ENCODE measurements at places on chromosomes 5 and 9. TPM values are rescaled to one million over a fixed set of nuclear protein-coding genes. Genes with fewer than 3 reads are reported as not detected.

PCDHB12 gene
- polyA plus RNA-seq = 4.7 TPM

EMB gene
- polyA plus RNA-seq = 2.7 TPM

SPATA6L gene
- 0.53 TPM for polyA plus RNA-seq

PURA gene
- 11.0 TPM for polyA plus RNA-seq

HTR4 gene
- polyA plus RNA-seq = not detected

SLC25A2 gene
- polyA plus RNA-seq = not detected

RNF14 gene
- polyA plus RNA-seq = 41.8 TPM

SCGB3A2 gene
- not detected for polyA plus RNA-seq

- no peak for DNase-seq
These were observed 287.1 kb downstream of the SLIT3 start for GRCh38 chr5:169013846-169014245.

DNA sequence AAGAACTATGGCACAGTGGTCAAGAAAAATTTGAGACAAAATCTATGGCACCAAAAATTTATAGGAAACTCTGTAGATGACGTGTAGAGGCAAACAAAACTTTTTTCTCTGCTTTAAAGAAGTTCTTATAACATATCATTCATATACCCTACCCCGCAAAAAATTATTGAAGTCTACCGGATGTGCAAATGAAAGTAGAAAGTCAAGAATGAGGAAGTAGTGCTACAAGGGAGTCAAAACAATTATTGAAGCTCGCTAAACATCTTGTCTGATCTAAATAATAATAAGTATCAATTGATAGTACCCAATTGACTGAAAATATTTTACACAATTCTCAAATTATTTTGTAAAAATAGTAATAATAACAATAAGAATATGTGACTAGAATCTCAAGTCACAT is 398.5 kb downstream of the TAF11L14 start:
- no peak for DNase-seq

- DNase-seq = peak; percentile 19
These were observed 134.1 kb downstream of the NUDT12 start for GRCh38 chr5:103428411-103428871.

DNA sequence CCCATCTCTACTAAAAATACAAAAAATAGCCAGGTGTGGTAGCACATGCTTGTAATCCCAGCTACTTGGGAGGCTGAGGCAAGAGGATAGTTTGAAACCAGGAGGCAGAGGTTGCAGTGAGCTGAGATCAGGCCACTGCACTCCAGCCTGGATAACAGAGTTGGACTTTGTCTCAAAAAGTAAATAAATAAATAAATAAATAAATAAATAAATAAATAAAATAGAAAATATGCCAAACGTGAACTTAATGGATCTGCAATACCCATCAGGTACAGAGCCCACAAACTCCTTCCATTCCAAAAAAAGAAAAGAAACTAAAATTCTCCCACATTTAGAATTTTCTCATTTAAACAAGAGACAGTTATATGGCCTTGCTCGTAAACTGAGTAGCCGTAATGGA is 702.7 kb downstream of the CDH18 start:
- DNase-seq = no peak

DNA sequence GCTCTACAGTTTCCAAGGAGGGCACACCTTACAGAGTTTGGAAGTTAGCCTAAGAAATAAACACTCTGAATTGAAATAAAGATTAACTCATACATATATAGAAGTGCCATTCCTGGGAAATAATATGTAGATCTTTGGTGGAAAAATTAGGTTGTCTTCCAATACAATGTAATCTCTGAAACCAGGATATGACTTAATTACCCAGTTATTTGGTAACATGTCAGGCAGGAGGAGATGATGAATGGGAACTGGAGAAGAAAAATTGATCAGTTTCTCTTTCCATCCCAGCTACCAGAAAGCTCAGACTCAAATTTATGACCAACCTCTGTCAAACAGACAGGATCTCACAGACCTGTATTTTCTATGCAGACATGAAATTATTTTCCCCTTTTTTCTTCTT is 215.2 kb upstream of the SNX2 start:
- no peak for DNase-seq

DNA sequence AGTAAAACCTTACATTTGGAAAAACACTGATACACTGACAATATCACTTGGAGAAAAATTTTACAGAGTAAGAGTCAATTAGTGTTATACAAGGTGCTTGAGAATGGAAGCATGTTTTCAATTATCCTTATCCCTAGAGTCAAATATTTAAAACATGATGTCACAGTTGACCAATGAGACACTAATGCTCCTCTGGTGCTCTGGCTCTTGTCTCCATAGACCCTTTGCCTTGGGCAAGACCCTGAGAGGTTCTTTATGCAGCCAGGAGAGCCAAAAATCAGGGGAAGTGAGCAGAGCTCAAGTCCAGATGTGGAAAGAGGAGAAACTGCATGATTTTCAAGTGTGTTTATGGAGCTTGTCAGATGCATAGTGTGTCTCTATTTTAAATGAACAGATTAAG is 153.9 kb downstream of the MARCHF11 start:
- no peak for DNase-seq

DNA sequence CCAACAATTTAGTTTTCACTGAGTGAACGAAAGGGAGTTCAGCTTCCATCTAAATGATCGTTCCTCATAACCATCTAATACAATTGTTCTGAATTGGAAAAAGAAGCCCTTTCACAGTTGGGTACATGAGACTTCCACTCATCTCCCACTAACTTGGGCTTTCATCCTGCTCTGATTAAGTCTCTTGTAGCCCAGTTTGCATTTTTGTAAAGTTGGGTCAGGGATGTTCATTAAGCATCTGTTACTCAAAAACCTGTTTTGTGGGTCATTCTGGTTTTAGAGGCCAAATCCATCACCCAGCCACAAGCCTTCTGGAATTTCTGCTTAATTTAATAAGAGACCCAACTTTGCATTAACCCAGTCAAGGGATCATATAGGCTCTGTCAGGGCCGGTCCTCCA is 385.3 kb downstream of the BNC2 start:
- no peak for DNase-seq

DNA sequence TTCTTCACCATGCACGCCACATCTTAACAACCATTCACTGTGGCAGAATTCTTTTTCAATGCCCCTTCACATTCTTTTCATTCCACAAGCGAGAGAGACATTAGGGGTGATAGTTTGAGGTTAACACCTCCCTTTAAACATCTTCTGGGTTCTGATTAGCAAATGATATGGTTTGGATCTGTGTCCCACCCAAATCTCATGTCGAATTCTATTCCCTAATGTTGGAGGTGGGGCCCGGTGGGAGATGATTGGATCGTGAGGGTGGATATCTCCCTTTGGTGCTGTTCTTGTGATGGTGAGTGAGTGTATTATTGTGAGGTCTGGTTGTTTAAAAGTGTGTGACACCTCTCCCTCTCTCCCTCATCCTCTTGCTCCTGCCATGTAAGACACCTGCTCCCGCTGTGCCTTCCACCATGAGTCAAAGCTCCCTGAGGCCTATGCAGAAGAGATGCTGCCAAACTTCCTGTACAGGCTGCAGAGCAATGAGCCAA is 46.1 kb upstream of the RAI14 start:
- DNase-seq = no peak

- no peak for DNase-seq
These were observed 91.9 kb downstream of the MARCHF3 start for GRCh38 chr5:126938466-126938865.

DNA sequence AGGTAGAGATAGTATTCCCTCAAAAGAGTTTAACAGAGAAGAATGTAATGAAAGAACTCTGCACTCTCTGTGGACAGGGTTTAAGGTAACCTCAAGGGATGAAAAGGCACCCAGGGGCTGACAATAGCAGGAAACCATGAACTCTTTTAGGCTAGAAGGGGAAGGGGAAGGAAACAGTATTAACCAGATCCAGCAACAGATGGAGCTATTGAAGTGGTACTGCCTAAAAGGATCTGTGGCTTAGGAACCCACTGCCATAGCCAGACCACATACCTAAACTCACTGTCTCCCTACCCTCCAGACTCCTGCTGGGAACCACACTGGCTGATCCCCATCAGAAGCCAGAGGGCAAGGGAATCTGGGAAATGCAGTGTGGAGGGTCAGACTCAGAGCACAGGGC is 35.5 kb downstream of the PLGRKT start:
- no peak for DNase-seq

DNA sequence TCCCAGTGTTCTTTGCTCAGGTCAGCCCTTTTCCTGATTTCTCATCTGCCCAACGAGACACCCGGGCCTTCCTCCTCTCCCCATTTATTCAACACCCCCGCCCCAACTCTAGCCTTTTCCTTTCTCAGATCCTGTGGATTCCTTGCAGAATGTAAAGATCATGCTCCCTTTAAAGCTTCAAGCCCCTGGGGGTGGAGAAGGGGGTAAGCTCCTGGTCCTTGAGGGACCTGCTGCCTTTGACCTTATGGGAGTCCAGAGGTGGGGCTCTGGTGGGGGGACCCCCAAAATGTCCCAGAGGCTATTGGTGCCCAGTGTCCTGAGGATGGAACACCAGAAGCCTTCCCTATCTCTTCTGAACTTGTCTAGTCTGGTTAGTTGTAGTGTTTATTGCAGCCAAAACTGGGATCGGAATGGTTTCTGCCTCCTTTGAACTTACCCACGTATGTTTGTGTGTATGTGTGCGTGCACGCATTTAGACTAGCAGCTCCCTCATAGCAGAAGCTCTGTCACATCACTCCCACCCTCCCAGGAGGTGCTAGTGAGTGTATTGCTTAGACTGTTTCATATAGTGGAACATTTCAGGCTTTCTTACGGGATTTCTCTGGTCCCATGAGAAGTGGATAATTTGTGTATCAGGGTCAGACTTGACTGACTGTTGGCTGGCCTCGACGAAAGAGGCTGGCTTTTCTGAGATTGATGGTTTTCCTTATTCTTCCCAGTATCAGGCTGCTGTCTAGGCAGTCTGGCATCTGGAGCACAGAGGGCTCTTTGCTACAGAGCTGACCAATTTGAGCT is 1.1 kb downstream of the GALNT10 start:
- DNase-seq = no peak

DNA sequence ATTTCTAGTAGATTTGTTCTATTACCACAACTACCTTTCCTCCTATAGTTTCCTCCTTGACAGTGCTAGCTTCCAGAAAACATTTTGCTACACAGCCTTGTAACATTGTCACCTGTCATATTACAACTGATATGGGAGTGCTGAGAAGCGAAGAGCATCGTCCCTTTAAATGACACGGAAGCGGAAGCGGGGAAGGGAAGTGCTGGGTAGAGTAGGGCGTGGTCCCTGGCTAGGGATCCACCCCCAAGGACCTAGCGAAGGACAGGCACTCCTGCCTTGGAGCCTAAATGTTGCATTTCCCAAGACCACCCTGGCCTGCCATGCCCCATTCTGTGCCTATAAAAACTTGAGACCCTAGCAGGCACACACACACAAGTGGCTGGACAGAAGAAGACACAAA is 57.4 kb upstream of the RANBP6 start:
- no peak for DNase-seq

GRCh38 chr9:130995086-130996011 is 13.6 kb upstream of the LAMC3 start:
- DNase-seq = no peak

DNA sequence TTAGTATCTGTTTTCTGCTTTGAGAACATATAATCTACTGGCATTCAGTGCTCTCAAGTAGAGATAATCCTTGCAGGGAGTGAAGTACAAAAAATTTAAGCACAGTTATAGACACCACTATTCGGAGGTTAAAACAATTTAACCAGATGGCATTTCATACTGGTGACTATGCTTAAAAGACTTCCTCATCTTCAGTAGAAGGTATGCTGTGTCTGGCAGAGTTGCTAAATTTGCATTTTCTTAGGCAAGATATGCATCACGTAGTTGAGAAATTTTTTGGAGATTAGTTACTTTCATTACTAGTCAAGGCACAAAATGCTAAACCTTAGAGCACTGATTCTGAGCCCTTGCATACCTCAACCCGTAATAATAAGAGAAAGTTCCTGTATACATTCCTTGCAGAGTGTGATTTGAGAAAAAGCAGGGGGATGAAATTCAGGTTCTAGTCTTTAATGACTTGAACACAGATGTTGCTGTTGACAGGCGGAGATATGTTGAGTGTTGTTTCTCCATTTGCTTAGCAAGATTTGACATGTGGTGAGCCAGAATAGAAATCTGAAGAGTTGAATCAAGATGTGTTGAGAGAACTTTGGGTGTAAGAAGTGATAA is 70.8 kb upstream of the STARD4 start:
- DNase-seq = no peak
